ENCODE measurements at places on chromosomes 11 and 22.

DNA sequence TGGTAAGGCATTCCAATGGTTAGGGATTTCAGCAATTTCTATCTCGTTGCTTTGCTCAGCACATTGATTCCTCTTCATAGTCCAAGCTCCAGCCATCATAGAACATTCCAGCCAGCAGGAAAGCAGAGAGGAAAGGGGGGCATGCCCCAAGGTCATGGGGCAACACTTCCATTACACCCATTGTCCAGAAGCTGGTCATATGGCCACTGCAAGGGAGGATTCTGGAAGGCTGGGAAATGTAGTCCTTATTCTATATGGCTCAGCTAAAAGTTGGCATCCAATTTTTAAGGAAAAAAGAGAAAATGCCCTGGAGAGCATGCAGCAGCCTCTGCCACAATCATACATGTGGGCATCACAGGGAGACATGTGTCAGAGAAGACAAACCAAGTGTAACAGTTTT is 47.1 kb upstream of the RCN1 start:
- DNase-seq = no peak

- peak; percentile 45 for DNase-seq
These were observed 89.3 kb downstream of the PRR5L start for GRCh38 chr11:36385121-36385970.

- DNase-seq = no peak
These were observed 94.2 kb upstream of the RTL6 start for GRCh38 chr22:44592126-44592823.

DNA sequence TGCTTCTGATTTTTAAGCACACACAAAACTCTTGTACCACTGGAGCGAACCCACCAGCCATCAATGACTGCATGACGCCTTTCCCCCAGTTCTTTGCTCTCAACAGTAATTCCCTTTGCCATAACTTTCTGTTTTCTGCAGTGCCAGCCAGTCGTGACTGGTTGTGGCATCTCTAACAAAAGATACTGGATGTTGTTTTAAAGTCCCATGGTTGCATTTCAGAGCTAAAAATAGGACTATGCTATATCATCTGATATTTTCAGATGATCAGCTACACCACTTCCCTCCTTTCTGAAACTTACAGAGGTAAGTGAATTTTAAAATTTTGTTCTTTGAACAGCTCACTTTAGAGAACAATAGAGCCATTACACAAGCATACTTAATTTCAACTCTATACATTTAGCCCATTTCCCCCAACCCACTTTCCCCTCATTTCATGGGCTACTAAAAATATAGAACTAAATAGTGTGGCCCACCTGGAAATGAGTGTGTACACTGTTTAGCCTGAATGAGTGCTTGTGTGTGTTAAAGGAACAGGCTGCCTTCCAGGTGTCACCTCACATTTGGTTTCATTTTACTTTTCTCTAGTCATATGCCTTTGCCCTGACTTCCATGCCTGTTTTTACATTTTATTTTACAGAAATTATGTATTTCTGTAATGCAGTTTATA is 136.9 kb upstream of the ZC3H12C start:
- DNase-seq = no peak

- peak; percentile 82 for DNase-seq
These were observed 7.8 kb downstream of the SIGIRR start for GRCh38 chr11:406796-407650.

DNA sequence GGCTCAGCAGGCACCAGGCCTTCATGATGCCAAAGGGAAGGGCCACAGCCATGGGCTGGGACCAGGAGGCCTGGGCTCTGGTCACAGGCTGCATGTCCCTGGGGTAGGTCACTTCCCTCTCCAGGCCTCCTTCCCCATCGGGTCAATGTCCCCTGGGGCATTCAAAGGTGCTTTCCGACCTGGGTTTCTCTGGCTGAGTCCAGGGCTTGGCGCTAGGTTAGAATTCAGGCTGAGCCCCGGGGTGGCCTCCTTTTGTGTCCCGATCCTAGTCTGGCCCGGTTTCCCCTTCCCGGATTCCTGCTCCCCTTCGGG is 12.2 kb downstream of the MAFF start:
- DNase-seq = no peak

DNA sequence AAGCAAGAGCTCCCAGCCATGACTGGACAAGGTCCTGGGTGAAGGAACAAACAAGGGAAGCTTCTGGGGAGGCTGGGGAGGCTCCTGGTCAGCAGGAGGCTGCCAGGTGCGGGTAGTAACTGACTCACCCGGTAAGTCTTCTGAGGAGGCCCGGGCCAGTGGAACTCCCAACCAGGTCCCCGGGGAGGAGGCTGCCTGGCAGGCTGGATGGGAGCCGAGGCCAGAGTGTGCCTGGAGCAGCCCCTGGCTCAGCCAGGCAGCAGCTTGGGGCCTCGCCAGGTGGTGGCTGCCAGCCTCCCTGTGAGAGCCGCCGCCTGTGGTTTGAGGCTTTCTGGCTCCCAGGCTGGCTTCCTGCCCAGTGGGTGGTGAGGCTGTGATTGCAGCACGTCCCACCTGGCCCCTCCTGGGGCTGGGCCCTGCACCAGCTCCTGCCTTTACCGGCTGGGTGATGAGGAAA is 46.2 kb downstream of the IGF2 start:
- peak; percentile 99 for DNase-seq

DNA sequence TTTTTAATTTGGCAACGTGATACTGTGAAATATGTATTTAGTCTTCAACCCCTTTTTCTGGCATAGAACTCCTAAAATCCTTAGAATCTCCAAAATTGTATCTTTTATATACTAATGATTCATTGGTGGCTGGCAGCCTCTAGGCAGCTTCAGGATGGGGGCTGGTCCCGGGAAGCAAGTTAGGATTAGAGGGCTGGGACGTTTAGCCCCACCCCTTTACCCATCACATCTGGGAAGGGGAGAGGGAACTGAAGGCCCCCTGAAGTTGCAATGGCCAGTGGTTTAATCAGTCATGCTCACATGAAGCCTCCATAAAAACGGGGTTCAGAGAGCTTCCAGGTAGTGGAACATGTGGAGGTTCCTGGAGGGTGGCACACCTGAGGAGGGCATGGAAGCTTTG is 7.1 kb downstream of the IL17RA start:
- DNase-seq = no peak

All from MCF 10A (cell line).